Esophagus squamous epithelium (tissue), 5 donors: ENCODE measurements at places on chromosomes 4 and X. TPM values are rescaled to one million over a fixed set of nuclear protein-coding genes. Genes with fewer than 3 reads are reported as not detected.
A peak's percentile ranks its signal among the peaks of the same experiment; 100 is the strongest.

- no peaks in the 10 kb centered on the region for H3K4me1 ChIP-seq
- no peaks in the 10 kb centered on the region for H3K36me3 ChIP-seq
- no peak for DNase-seq
Observed at GRCh38 chr4:38169524-38169923, 209.3 kb downstream of the PTTG2 start.

DNA sequence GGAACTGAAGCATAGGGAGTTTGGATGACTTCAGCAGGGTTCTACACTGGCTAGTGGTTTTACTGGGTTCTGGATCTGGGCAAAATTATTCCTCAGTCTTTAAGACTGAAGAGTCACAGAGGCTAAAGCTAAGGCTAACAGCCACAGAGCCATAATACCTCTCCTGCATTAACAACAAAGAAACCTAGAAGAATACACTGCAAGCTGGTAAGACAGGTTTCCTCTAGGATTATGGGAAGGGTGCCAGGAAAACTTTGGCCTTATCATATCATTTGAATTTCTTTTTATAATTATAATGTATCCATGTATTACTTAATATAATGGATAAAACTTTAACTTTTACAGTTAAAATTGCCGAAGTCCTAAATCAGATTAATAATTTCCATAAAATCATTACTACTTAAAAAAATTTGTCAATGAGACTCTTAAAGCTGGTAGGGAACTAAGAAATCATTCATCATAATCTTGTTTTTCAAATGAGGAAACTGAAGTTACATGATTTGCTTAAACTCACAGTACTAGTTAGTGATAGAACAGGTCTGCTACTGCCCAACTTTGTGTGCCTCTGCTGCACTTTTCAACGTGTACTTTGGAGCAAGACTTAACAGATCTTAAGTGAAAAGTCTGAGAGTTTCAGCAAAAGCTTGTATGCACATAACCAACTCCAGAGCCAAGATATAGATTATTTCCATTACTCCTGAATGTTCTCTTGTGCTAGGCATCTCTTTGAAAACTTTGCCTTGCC lies 24.2 kb upstream of the PGRMC2 start:
- no peaks in the 10 kb centered on the region for H3K36me3 ChIP-seq
- no peak overlapping the region for H3K4me3 ChIP-seq
- no peaks in the 10 kb centered on the region for H3K4me1 ChIP-seq
- no peak for DNase-seq
- no peaks in the 10 kb centered on the region for H3K27me3 ChIP-seq

DNA sequence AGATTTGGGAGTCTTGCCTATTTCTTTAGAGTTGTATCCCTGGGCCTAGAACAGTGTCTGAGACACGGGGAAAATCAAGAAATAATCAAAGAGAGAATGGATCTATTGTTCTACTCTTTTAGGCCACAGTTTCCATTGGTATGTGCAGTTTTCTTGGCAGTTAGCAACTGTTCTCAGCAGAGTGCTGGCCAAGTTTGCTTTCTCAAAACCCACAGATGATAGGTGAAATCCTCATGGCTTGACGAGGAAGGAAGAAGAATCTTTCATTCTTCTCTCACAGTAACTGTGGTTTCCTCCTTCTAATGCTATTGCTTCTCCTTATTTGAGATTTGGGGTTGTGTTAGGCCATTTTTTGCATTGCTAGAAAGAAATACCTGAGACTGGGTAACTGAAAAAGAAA lies 42.2 kb downstream of the AGA start:
- H3K27ac ChIP-seq = no peak overlapping the region
- no peaks in the 10 kb centered on the region for H3K4me1 ChIP-seq
- H3K27me3 ChIP-seq = no peaks in the 10 kb centered on the region
- DNase-seq = no peak
- H3K36me3 ChIP-seq = no peaks in the 10 kb centered on the region
- no peak overlapping the region for H3K4me3 ChIP-seq

GRCh38 chrX:120309873-120310705 lies 1.2 kb downstream of the TMEM255A start:
- H3K36me3 ChIP-seq = no peaks in the 10 kb centered on the region
- DNase-seq = no peak
- peaks cover 30% of the 10 kb centered on the region for H3K27me3 ChIP-seq
- peak overlapping the region; percentile 29 for H3K4me3 ChIP-seq

- H3K4me1 ChIP-seq = no peaks in the 10 kb centered on the region
- no peak overlapping the region for H3K4me3 ChIP-seq
Observed at GRCh38 chr4:27218013-27218412, 357.4 kb downstream of the STIM2 start.

DNA sequence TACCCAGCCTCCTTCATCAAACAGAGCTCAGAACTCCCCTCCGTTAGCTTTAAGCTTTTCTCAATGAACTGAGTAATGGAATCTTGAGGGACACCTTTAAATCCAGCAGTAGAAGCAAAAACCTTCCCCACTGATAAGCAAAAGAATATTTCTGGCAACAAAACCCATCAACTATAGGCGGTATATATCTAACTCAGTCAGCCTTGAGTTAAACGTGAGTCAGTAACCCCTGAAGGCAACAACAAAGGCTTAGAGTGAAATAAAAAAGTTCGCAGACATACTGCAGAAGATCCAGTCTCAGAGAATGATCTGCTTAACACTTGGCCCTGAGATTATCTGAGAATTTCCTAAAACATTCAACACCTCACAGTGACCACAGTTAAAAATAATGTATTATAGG lies 77.2 kb downstream of the DMD start:
- no peaks in the 10 kb centered on the region for H3K4me1 ChIP-seq
- H3K36me3 ChIP-seq = no peaks in the 10 kb centered on the region
- no peaks in the 10 kb centered on the region for H3K27me3 ChIP-seq
- no peak overlapping the region for H3K27ac ChIP-seq

- H3K36me3 ChIP-seq = no peaks in the 10 kb centered on the region
- DNase-seq = no peak
- H3K4me1 ChIP-seq = no peaks in the 10 kb centered on the region
Observed at GRCh38 chrX:120499301-120500072, 30.4 kb upstream of the LAMP2 start.

DNA sequence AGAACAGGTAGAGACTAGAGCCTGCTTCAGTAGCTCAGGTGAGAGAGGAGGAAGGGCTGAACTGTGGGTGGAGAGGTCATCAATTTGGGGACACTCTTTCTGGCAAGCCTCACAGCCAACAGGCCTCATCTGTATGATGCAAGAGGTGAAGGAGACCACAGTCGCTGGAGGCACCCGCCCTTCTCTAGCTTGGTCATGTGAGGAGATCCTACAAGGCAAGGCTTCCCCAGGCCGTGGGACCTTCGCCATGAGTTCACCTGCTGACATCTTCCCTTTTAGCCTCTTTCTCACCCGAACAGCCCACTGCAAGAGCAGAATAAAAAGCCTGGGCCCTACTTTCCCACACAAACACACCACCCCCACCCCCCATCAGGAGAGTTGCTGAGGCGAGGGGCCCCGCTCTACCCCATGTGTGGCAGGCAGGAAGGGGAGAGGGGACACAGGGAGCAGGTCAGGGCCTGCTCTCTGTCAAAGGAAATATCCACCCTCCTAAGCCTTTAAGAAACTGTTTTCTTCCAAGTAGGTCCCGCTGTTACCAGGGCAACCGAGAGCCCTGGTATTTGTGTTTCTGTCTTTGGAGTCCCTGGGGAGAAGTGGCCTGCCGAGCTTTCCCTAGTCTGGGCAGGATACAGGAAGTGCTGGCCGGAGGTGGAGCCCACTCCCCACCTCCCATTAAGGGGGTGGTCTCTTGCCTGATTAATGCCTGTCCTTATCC lies 8.1 kb downstream of the RTL5 start:
- no peaks in the 10 kb centered on the region for H3K36me3 ChIP-seq
- no peak overlapping the region for H3K4me3 ChIP-seq
- H3K27me3 ChIP-seq = peaks cover 7% of the 10 kb centered on the region
- peaks cover 11% of the 10 kb centered on the region for H3K4me1 ChIP-seq
- no peak overlapping the region for H3K27ac ChIP-seq
- DNase-seq = no peak

- no peak for DNase-seq
- H3K4me1 ChIP-seq = no peaks in the 10 kb centered on the region
- H3K27ac ChIP-seq = no peak overlapping the region
- H3K27me3 ChIP-seq = no peaks in the 10 kb centered on the region
Observed at GRCh38 chr4:5858020-5858769, 34.7 kb downstream of the CRMP1 start.

- no peaks in the 10 kb centered on the region for H3K27me3 ChIP-seq
- no peak overlapping the region for H3K27ac ChIP-seq
- H3K4me1 ChIP-seq = no peaks in the 10 kb centered on the region
- H3K36me3 ChIP-seq = no peaks in the 10 kb centered on the region
- H3K4me3 ChIP-seq = no peak overlapping the region
Observed at GRCh38 chrX:82081027-82081426, 879.1 kb downstream of the SH3BGRL start.

DNA sequence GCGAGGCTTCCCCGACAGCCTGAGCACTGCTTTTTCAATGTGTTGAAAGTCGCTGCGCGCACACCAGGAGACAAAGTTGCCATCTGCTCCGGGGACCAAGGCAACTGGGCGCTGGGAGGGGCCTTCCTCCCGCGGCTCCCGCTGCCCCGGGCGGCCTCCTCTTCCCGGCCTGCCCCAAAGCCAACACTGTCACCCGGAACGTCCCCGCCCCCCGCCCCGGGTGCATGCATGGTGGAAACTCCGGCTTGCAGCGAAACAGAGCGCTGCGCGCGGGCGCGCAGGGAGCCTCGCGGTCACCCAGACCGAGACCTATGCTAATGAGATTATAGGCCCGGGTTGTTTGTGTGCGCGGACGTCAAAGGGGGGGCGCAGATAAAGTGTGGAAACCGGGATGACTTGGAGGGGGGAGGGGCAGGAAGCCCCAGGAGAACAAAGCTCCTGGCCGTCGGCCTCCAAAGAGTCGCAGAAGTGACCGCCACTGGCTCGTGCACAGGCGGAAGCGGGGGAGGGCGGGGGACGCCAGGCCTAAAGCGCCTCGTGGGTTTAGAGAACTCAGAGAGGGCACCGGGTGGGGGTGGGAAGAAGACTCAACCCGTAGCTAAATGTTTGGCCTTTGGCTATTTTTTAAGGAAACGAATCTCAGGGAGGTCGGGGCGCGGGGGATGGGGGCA lies 88.8 kb downstream of the BCOR start:
- H3K27ac ChIP-seq = no peak overlapping the region
- H3K36me3 ChIP-seq = no peaks in the 10 kb centered on the region
- peaks cover 15% of the 10 kb centered on the region for H3K27me3 ChIP-seq
- H3K4me1 ChIP-seq = peaks cover 66% of the 10 kb centered on the region
- no peak for DNase-seq

DNA sequence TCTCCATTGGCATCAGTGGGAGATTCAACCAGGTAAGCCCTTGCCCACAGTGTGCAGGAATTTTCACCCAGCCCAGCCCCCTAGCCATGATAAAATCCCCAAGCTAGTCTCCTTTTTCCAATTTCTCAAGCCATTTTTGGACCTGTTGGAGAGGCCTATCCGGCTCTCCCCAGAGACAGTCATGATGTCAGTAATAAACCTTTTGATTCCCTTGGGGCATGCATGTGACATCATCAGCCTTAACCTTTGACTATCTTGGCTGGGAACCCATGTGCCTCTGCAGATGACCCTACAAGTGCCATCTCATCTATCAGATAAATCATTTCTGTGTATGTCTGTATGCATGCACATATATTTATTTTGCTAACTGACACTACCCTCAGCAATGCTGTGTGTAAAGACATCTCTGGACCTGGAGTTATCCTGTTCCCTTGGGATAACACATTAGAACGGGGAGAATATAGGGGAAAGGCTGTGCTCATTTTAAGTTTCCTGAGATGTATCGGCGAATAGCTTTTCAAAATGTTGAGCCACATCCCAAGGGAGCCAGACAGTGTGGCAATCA lies 51.0 kb downstream of the CYTL1 start:
- H3K27me3 ChIP-seq = no peaks in the 10 kb centered on the region
- no peaks in the 10 kb centered on the region for H3K36me3 ChIP-seq
- DNase-seq = no peak

GRCh38 chrX:154525606-154526490 lies 9.8 kb upstream of the FAM3A start:
- DNase-seq = no peak
- H3K4me3 ChIP-seq = no peak overlapping the region
- H3K27ac ChIP-seq = peak overlapping the region; percentile 81
- H3K4me1 ChIP-seq = peaks cover 8% of the 10 kb centered on the region
- H3K27me3 ChIP-seq = no peaks in the 10 kb centered on the region
- no peaks in the 10 kb centered on the region for H3K36me3 ChIP-seq

DNA sequence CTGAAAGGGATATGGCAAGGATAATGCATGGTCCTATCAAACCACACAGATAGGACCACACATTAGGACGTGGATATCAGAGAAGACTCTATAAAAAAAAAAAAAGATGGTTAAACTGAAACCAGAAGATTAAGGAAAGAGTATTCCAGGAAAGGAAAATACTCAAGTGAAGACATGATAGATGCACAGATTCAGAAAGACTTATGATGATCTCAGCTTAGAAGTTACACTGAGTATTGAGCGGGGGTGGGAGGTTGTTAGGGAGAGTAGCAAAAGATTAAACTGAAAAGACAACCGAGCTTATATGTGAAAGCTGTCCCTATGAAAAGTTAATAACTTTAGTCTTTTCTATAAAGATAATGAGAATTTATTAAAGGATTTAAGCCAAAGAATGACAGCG lies 211.0 kb upstream of the EMCN start:
- no peaks in the 10 kb centered on the region for H3K27me3 ChIP-seq
- H3K36me3 ChIP-seq = no peaks in the 10 kb centered on the region
- no peaks in the 10 kb centered on the region for H3K4me1 ChIP-seq
- DNase-seq = no peak
- no peak overlapping the region for H3K4me3 ChIP-seq

DNA sequence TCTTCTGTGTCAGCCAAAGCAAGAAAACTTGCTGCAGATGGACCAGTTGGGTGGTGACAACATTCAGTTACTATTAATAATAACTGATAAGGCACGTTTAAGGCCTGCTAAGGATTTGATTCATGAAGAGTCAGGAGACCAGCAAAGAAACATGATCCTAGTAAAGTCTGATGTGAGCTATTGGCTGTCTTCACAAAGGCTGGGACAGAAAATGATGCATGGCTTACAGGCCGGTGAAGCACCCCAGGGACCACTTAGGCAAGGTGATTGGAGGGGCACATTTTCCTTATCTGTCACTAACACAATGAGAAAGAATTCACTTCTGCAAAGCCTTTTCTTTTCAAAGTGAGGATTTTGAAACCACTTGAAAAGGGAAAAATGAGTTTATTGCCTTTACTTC lies 65.4 kb upstream of the TRPC3 start:
- H3K4me1 ChIP-seq = no peaks in the 10 kb centered on the region
- no peaks in the 10 kb centered on the region for H3K36me3 ChIP-seq
- no peaks in the 10 kb centered on the region for H3K27me3 ChIP-seq
- DNase-seq = no peak
- no peak overlapping the region for H3K4me3 ChIP-seq
- no peak overlapping the region for H3K27ac ChIP-seq

REPS2 gene
- 0.99 TPM for total RNA-seq

DCAF12L2 gene
- 0.19 TPM for total RNA-seq

DMRTC1 gene
- total RNA-seq = not detected

PDZD4 gene
- 1.7 TPM for total RNA-seq

AMTN gene
- total RNA-seq = 1.2 TPM

XAGE1B gene
- total RNA-seq = not detected

MAGEE2 gene
- not detected for total RNA-seq

NUDT11 gene
- 0.53 TPM for total RNA-seq
